NCI-H446 (cell line): ENCODE measurements at places on chromosomes 2 and 18.

GRCh38 chr2:84450288-84451227 lies 8.5 kb downstream of the SUCLG1 start:
- no peak for DNase-seq

DNA sequence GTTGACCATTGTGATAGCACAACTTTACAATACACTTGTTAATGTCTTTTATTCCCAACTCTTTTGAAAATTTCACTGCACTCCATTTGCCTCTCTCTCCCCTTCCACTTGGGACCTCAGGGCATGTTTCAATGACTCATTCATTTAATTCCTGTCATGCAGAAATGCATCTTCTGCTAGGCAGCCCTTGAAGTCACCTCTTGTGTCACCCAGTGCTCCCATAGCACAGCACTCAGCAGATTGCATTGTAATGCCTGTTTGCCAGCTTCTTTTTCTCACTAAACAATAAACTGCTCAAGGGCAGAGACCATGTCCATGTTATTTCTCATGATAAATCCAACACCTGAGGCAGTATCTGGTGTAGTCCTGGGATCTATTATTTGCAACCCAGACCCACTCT lies 85.9 kb upstream of the ACSL3 start:
- no peak for DNase-seq

DNA sequence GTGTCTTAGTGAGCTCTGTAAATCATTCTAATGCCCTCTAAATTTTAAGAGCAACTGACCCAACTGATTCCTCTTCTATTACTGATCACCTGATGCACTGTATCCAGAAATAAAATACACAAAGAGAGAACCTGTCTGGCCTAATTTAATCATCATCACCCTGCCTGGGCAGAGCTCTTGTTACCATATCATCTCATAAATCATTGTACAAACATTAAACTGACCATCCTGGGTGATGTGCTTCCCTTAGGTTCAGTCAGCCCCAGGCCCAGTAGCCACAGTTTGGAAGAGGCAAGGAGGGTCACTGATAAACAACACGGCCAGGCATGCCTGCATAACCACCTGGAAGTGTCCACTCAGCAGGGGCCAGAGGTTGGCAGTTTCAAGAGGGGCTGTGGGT lies 22.7 kb upstream of the ACMSD start:
- DNase-seq, result no peak

- no peak for DNase-seq
Measured at GRCh38 chr2:181235683-181236459, 221.3 kb upstream of the ITGA4 start.

GRCh38 chr2:17270894-17271293 lies 247.3 kb downstream of the RAD51AP2 start:
- no peak for DNase-seq

DNA sequence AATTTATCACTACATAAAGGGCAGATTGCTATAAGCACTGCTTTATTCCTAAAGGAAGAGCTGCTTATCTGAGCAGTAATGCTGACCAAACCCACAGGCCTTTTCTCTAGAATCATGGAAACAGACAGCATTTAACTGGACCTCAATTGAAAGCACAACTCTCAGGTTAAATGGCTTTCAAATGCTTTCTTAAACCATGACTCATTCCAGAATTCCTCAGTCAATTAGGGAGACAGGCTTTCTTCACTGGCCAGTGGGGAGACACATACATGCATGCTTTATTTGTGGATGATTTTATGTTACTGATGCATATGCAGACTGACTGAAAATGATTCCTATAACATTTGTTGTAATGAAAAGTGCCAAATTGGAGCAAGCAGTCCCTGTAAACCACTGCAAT lies 114.6 kb downstream of the ACVR1 start:
- DNase-seq, result no peak

DNA sequence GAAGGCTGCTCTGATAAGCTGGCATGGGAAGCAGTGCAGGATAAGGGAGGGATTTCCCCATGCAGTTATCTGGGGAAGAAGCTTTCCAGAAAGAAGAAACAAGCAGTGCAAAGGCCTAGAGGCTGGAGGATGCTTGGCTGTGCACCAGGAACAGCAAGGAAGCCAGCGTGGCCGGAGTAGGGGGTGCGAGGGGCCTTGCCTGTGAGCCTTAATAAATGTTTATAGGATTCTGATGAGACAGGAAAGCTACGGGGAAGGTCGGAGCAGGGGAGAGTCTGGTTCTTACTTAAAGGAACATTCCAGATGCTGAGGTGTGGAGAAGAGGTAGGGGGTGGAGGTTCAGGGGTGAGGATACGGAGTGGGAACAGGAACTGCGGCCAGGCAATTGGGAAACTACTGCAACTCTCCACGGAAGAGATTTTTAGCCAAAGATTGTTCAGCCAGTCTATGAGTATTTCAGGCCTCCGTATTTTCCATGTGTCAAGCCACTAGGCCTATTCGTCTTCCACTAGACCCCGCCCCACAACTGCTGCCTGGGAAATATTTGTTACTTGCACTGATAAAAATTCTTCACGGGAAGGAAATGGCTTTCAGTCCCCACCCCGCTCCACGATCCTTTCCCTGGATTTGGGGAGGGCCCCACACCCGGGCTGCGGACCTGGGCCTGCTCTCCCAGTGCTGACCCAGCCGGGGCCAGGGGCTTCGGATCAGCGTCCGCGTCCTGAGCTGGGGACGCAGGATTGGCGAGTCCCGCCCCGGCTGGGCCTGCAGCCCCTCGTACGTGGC lies 516 bp downstream of the EIF2AK2 start:
- peak; percentile 29 for DNase-seq

- DNase-seq, result peak; percentile 21
Measured at GRCh38 chr2:175414882-175415487, 233.5 kb upstream of the ATP5MC3 start.

GRCh38 chr2:135311962-135312361 lies 219.1 kb downstream of the ZRANB3 start:
- DNase-seq, result no peak

DNA sequence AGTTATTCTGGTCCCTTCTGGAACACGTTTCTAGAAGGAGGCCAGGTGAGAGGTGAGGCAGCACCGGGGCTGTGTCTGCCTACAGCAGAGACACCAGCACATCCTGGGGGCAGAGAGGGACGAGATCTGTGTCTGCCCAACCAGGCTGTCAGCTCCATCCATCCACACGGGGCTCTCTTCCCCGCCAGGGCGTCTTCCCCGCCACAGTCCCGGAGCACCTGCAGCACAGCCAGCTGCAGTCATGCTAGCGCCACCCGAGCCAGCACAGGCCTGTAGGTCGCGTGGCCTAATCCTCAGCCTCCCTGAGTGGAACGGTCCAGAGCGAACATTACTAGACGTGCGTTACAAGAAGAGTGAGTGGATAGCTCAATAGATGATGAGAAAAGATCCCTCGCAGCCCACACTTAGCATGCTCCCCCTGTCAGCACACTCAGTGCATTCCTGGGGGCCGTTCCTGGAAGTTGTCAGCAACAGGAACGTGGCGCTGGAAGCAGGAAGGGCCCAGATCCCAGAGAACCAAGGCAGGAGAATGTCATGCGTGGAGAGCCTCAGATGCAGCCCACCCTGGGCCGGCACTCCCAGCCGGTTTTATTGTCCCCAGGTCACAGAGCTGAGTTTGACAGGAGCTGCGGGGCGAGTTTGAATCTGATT lies 179.0 kb downstream of the TWIST2 start:
- DNase-seq, result no peak
